ENCODE measurements at places on chromosomes 12 and 14.

DNA sequence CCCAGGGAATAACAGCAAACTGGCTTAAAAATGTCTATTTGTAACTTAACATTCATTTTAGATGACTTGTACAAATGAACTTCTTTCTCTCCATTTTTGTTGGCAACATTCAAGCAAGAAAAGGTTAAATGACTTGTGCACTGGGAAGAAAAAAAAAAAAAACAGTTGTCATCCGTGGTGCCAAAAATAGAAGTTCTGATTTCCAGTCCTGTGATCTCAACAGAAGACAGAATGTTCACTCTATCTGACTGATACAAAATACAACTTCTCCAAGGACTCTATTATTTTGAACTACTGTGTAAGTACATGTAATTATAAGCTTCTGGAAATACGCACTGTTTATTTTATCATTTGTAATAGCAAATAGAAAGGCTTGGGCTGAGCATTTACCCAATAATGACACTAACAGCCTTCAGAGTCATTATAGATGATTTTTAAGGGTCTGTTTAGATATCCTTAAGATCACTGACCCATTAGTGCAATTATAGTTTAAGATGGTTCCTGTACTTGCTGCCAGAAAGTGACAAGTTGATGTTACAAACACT, 59.9 kb downstream of the LIN7A start:
- DNase-seq = no peak

GRCh38 chr12:132909030-132909368, 21.6 kb upstream of the CHFR start:
- DNase-seq = no peak

GRCh38 chr12:3535431-3535841, 44.4 kb downstream of the PRMT8 start:
- DNase-seq = no peak

DNA sequence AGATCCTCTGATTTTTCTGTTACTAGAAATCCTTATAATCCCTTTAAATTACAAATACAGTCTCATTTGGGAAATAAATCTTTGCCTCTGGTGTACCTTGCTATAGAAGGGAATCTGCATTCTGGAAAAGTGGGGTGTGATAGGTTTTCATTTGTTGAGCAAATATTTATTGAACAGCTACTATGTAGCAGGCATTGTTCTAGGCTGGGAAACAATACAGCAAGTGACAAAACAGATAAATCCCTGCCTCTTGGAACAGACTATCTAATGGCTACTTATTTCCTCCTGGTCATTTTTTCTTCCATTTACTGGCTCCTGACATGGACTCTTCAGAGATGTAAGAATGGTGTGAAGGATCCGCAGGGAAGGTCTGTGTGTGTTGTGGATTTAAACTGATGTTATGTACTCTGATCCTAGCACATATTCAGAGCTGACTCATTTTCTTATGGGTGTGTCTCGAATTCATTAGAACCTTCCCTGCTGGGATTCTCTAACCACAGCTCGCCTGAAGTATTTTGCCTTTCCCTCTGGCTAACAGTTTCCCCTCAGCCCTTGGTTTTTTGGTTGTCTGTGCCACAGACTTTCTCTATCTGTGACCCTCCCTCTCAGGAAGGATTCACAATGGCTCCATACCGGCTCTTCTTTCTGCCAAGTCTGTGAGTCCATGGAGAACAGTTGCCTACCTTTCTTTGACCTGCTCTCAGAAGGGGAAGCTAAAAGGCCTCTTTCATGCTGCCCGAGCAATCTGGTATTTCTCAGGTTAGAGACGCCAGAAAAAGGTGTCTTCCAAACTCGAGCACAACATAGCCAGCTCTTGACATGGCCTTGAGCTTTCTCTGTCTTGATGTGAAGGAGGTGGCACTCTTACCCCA, 53.7 kb downstream of the TMTC2 start:
- DNase-seq = no peak

- DNase-seq = no peak
These were observed 997 bp downstream of the CYP27B1 start for GRCh38 chr12:57765698-57766463.

Measured in putamen (tissue), 1 donor.